ENCODE measurements at places on chromosomes 2 and 18. TPM values are rescaled to one million over a fixed set of nuclear protein-coding genes. Genes with fewer than 3 reads are reported as not detected.

- DNase-seq: no peak
Measured at GRCh38 chr2:55948176-55948923, 24.8 kb upstream of the EFEMP1 start.

DNA sequence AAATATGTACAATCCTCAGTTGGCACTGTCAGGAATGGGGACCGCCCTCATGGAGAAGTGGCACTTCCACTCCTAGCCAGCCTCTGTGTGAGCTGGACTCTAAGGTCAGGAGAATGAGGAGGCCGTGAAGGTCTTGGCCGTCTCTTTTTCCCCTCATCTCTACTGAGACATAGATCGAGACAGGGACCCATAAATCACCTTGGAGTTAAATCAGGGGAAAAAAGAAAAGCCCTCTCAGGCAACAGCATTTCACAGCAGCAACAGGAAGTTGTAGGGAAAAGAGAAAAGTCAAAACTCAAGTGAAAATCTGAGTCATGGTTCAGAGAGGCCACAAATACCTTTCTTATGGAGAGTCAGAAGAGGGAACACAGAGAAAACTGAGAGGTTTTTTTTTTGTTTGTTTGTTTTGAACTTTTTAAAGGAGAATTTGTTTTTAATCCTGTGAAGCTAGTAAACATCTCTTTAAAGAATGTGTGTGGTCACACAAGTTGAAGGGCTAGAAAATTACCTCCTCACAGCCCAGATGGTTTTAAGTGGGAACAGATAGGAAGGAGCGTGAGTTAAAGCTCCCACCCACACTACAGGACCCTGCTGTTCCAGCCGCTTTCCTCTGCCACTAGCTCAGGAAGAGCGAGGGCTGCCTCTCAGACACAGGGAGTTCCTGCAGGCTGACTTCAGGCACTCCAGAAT is 30.6 kb upstream of the CYP1B1 start:
- no peak for DNase-seq

- DNase-seq: no peak
Measured at GRCh38 chr2:120831891-120832290, 96.2 kb downstream of the GLI2 start.

- DNase-seq: no peak
Measured at GRCh38 chr2:59342166-59342565, 1101.0 kb upstream of the FANCL start.

- no peak for DNase-seq
Measured at GRCh38 chr2:57182916-57183315, 863.7 kb upstream of the VRK2 start.

DNA sequence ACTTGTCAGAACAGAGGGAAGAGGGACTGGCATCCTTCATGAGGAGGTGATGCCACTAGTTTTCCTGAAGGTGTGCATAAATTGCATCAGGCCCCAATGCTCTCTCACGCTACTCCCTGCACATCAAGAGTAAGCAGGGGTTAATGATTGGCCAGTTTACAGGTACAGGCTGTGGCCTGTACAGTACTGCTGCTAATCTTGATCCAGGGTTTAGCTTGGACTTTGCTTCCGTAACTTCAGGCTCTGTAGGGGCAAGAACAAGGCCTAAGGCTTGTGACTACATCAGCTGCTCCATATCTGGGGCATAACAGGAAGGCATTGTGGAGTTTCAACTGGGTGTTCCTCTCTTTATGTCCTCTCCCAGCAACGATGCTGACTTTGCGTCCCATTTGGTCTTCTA is 96.8 kb upstream of the FZD7 start:
- DNase-seq: no peak

DNA sequence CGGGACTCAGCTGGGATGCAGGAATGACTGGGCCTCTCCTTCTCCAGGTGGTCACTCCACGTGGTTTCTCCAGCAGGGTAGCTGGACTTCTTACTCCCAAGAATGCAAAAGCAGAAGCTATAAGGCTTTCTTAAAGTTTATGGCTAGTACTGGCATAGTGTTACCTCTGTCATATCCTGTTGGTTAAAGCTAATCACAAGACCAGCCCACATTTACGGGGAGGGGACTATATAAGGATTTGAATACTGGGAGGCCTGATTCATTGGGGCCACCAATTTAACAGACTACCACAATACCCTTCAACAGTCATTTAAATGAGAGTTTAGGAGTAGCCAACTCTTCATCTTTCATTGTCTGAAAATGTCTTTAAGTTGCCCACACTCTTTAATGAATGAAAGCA is 94.4 kb upstream of the TSPYL6 start:
- no peak for DNase-seq

- no peak for DNase-seq
Measured at GRCh38 chr18:199768-200167, 41.4 kb downstream of the USP14 start.

GRCh38 chr2:149064365-149064841 is 25.9 kb downstream of the LYPD6B start:
- DNase-seq: no peak

GRCh38 chr2:16773080-16773713 is 107.6 kb upstream of the CYRIA start:
- DNase-seq: no peak

GRCh38 chr2:180208841-180209240 is 201.7 kb upstream of the CWC22 start:
- no peak for DNase-seq

DNA sequence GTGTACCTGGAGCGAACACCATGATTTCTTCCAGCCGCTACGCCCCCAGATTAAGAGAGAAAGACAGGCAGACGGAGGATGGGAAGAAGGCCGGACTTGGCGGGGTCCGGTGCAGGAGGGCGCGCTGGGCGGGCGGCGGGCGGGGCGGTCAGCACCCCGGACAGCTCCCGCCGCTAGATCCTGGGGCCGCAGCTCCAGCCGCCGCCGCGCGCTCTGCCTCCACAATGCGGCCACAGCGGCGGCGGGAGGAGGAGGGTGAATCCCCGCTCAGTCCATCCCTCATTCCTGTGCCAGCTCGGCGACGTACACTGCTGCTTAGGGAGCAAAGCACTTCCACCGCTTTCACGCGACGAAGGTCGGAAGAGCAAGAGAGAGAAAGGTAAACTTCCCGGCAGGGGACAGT is at the start of gene AKAIN1:
Gene AKAIN1, minus strand, starts transcription at position 226 of the 403 bp plus-strand sequence. Its CDS starts 204 bp downstream, at position 22.
- peak; percentile 38 for DNase-seq

DNA sequence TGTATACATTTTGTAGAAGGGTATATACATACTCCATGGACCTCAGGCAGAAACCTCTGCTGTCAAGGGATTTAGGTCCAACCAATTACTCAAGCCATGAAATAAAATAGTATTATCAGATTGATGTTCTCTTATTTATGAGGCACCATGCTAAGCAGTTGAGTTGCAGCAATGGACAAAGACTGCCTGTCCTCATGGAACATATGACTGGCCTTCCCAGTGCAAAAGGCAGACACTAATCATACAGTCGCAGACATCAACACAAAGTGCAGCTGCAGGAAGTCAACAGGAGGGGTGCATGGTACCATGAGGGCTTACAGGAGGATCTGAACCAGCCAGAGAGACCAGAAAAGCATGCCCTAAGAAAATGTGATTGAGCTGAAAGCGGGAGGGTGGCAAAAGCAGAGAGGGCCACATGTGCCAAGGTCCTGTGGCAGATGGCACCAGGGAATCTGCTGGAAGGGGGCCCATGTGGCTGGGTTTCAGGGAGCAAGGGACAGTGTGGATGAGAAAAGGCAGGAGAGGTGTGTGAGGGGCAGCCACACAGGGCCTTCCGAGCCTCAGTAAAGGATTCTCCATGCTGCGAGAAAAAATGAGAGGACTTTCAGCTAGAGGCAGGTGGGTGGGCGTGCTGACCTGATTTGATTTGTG is 61.4 kb upstream of the RNF152 start:
- DNase-seq: no peak

DNA sequence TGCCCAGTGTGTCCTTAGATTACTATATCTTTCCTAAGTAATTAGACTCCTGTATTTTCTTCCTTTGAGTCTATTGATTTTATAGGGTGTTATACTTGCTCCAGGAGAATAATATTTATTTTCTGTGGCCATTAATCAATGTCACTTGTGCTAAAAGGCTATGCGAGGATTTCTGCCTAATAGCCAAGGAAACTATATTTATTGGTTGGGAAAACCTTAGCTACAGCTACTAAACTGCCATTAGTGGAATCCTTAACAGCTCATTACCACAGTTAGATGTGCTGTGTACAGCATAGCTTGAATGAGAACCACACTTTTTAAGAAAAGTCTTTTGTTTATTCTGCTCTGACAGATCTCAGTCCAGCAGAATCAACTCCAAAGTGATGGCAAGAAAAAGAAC is 537.3 kb downstream of the ERBB4 start:
- no peak for DNase-seq

- no peak for DNase-seq
Measured at GRCh38 chr18:77360315-77361190, 110.9 kb downstream of the GALR1 start.

- DNase-seq: no peak
Measured at GRCh38 chr18:47775961-47776360, 154.5 kb downstream of the SMAD2 start.

DNA sequence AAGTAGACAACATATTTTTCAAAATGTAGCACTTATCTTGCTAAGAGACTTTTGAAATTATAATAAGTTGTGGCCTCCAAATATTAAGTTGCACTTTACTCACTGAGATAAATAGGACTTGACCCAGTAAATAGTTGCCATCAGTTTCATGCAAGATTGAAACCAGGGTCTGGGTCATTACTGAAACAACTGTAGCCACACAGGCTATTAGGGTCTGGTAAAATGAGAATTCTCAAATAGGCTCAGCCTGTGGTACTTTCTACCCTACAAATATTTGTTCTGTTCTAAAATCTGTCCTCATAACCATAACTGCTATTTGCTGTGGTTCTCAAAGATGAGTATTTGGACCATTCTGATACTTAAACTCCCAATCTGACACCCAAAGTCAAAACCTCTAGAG is 115.4 kb upstream of the STK17B start:
- DNase-seq: no peak

- no peak for DNase-seq
Measured at GRCh38 chr2:216507220-216508160, 8.8 kb downstream of the RPL37A start.

GRCh38 chr18:27214831-27215230 is 29.7 kb upstream of the CHST9 start:
- no peak for DNase-seq

DOCK10 gene
- 5.0 TPM for total RNA-seq

ST8SIA3 gene
- total RNA-seq: not detected

TMEM87B gene
- 14.7 TPM for total RNA-seq

CABLES1 gene
- 6.6 TPM for total RNA-seq

ABCG5 gene
- not detected for total RNA-seq

GKN1 gene
- not detected for total RNA-seq

LRRC30 gene
- not detected for total RNA-seq

POTEI gene
- not detected for total RNA-seq

IL36RN gene
- not detected for total RNA-seq

CCDC85A gene
- total RNA-seq: 2.5 TPM

TUBA4B gene
- not detected for total RNA-seq

DRC1 gene
- not detected for total RNA-seq

LRATD1 gene
- total RNA-seq: 0.80 TPM

LIMS3 gene
- 3.0 TPM for total RNA-seq

Measured in left cardiac atrium (tissue), 4 donors.